Activated CD4-positive, alpha-beta T cell treated with anti-CD3 and anti-CD28 coated beads, Interleukin-2, amount 50 U/mL, for 24 hours (primary cell): ENCODE measurements at places on chromosomes 2 and 18.

- no peak for DNase-seq
These were observed 402.0 kb downstream of the ALK start for GRCh38 chr2:29519338-29519925.

DNA sequence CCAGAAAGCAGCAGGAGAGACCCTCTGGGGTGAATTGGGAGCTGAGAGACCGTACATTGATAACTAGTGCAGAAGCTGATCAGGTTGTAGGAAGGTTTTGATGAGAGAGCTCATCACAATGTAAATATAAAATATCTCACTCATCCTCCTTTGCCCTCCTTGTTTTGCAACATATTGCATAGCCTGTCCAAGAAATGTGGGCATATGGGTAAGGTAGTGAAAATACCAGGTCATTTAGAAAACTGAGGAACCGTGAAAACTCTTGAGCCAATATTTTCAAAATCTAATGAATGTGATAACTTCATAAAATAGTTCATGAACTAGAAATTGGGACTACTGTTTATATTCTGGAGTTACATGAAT lies 31.4 kb downstream of the C18orf54 start:
- no peak for DNase-seq

DNA sequence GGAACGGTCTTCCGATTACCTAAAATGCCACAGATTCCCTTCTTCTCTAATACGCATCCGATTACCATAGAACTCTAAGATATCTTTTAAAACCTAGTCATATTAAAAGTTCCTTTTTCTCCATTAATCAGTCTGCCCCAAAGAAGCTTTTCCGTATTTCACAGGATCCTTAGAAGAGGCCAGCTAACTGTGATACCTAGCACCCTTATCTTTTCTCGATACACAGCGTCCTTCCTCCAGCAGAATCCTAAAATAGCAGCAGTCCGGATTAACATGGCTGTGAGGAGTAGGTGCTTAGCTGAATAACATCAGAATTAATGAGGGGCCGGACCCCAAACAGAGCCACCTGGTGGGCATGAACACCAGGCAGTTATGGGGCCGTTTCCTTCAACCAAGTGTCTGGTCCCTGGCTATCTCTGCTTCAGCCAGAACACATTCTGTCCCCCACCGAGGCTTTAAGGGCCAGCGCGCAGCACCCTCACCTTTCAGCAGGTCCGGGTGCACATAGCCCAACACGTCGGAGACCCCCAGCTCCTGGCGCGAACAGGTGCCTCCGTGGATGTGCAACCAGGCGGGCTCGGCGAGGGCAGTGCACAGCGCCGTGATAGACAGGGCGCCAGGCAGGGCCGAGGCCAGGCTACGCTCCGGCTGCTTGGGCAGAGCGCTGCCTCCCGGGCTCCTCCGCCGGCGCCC lies 995 bp downstream of the TMEM127 start:
- DNase-seq: no peak

GRCh38 chr2:12211326-12212175 lies 465.1 kb downstream of the LPIN1 start:
- no peak for DNase-seq

DNA sequence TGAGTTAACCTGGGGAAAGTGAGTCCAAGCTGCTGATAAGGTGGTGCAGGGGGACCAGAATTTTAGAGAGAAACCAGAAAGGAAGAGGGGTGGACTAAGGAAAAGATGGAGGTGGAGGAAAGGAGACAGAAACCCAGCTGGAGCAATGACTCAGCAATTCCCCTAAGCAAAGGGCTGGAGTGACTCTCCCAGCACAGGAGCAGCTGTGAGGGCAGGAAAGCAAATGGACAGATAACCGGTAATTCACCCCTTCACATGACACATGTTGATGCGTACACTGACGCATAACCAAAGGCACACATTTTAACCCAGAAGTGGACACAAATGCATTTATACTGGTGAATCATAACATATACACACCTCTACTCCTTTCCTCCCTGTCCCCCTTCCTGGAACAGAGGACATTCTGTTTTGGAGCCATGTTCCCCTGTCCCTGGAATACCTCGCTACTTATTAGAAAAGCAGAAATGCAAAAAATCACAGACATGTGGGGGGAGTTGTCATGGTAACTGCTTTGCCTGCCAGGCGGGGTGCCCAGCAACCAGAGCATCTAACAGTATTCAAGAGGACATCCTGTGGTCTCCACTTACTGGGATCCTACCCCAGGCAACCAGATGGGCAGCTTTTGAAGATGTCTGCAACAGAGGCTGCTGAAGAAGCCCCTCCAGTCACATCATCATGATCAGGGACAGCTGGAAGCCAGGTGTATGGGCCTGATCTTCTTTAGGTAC lies 4.7 kb downstream of the CDK5R2 start:
- no peak for DNase-seq

- DNase-seq: no peak
These were observed 776 bp downstream of the MOGS start for GRCh38 chr2:74464406-74464805.

DNA sequence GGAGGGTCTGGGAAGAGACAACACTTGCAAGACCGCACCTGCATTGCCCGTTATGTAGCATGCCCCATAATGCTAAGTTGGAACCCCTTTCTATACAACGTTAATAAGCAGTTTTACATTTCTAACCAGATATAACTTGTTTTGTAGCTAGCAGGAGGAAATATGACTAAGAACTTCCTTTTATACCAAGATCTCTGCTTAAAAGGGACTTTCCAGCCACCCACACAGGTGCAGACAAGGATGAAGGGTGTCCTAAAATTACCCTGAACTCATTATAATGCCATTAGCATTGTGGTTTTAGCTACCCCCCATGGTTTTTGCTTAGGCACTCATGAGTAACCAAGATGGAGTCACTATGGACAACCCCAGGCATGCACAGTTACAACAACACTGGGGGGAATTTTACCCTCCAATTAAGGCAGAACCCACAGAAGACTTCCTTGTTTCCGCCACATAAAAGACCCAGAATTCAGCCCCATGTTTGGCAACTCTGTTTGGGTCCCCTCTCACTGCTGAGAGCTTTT lies 362.8 kb downstream of the CBLN2 start:
- DNase-seq: no peak

DNA sequence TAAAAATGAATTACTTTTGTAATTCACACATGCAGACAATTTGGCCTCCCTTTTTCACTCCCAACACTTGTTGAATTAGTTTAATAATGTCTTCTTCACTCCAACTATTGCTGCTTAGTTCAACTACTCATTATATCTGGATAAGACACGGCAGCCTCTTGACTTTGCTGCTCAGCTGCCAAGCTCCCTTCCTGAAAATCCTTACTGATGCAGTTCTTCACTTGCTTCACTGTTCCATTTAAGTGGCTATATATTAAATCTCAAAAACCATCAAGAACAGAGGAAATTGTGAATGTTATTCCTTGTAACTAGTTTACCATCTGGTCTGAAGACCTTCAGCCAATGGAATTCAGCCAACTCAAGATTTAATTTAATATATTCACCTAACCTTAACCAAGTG lies 127.1 kb downstream of the NCOA1 start:
- no peak for DNase-seq
